Activated T-helper 2 cell treated with anti-CD3 and anti-CD28 coated beads, Interferon-gamma antibody, Interleukin-2, Interleukin-4, amounts not matched to agents 10 μg/mL and 5 μg/mL and 100 μg/mL, durations not matched to agents 14 hours and 24 hours and 36 hours (primary cell): ENCODE measurements at places on chromosomes 5 and 9.

- no peaks in the 10 kb centered on the region for H3K27me3 ChIP-seq
- H3K27ac ChIP-seq, result no peak overlapping the region
- H3K4me1 ChIP-seq, result no peaks in the 10 kb centered on the region
- DNase-seq, result no peak
These were observed 104.0 kb upstream of the BNC2 start for GRCh38 chr9:16974436-16974835.

DNA sequence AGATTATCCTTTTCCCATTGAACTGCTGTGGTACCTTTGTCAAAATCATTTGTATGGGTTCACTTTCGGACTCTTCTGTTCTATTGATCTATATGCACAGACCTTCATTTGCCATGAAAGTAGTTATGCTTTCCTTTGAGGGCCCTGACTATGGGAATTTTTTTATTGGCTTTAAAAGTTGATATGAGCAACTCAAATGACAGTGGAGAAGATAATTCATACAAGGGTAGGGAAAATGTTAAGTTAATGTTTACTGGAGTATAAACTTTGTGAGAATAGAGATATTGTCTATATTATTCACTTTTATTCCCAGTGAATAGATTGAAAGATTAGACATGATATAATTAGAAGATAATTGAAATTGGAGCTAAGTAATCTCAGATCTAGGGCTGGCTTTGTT, 94.8 kb downstream of the ATP10B start:
- no peak for DNase-seq
- H3K36me3 ChIP-seq, result no peaks in the 10 kb centered on the region
- no peak overlapping the region for H3K4me3 ChIP-seq
- peaks cover 2% of the 10 kb centered on the region for H3K27me3 ChIP-seq
- no peak overlapping the region for H3K27ac ChIP-seq

DNA sequence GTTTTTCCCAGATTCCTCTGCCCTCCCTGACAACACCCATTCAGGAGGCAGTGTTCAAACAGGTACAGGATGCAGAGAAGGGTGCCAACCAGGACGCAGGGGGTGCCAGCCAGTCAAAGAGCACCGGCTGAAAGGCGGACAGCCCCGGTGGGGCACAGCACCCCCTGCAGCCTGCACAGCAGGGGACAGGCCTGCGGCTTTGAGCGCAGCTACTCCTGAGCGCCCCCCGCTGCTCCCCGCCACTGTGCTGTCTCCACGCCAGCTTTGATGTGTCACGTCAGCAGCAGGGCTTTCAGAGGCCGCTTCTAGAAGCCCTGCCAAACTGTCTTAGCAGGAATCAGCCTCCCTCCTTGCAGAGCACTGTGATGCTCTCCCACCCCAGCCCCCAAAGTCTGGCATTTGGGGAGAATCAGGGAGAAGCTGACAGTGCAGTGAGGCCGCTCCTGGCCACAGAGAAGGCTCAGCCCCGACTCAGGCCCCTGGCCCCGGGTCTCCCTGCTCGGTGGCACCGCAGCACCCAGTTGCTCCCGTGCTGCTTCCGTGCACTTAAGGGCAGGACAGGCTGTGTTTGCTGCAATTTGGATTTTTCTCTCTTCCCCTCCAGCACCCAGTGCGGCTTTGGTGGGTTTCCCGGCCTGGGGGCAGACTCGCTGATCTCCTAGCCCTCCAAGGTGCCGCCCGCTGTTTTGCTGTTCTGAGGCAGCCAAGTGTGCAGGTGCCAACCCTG, 20.3 kb downstream of the AK8 start:
- H3K27me3 ChIP-seq, result peaks cover 1% of the 10 kb centered on the region
- no peak for DNase-seq
- no peak overlapping the region for H3K4me3 ChIP-seq
- no peaks in the 10 kb centered on the region for H3K36me3 ChIP-seq
- no peak overlapping the region for H3K27ac ChIP-seq
- peaks cover 2% of the 10 kb centered on the region for H3K4me1 ChIP-seq

DNA sequence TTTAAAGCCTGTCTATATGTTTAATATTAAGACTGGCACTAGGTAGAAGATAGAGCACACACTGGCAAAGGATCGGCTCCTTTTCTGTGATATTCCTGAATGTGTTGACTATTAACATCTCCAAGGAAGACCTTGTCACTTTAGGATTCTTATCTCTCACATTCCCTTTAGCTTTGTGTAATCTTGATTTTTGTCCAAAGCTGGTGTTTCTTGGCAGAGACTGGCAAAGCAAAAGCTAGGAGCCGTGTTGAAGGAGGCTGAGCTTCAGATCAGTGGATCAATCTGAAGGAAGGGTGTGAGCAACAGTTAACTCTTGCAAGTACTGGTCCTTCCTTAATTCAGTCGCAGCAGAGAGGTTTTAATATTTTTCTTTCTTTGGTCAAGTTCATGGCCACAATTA, 830.4 kb upstream of the ZNF608 start:
- H3K27me3 ChIP-seq, result no peaks in the 10 kb centered on the region
- H3K4me1 ChIP-seq, result no peaks in the 10 kb centered on the region
- DNase-seq, result no peak
- no peak overlapping the region for H3K27ac ChIP-seq
- H3K4me3 ChIP-seq, result no peak overlapping the region

GRCh38 chr9:127907867-127908659, 8.7 kb upstream of the ST6GALNAC6 start:
- peaks cover 40% of the 10 kb centered on the region for H3K36me3 ChIP-seq
- peak overlapping the region; percentile 42 for H3K27ac ChIP-seq
- H3K4me1 ChIP-seq, result peaks cover 49% of the 10 kb centered on the region

- no peaks in the 10 kb centered on the region for H3K27me3 ChIP-seq
- no peak overlapping the region for H3K4me3 ChIP-seq
- DNase-seq, result no peak
- no peak overlapping the region for H3K27ac ChIP-seq
These were observed 126.1 kb upstream of the POC5 start for GRCh38 chr5:75843319-75843718.

- H3K36me3 ChIP-seq, result peaks cover 77% of the 10 kb centered on the region
- H3K27me3 ChIP-seq, result no peaks in the 10 kb centered on the region
- H3K27ac ChIP-seq, result no peak overlapping the region
These were observed 23.0 kb downstream of the AUH start for GRCh38 chr9:91338681-91339080.

DNA sequence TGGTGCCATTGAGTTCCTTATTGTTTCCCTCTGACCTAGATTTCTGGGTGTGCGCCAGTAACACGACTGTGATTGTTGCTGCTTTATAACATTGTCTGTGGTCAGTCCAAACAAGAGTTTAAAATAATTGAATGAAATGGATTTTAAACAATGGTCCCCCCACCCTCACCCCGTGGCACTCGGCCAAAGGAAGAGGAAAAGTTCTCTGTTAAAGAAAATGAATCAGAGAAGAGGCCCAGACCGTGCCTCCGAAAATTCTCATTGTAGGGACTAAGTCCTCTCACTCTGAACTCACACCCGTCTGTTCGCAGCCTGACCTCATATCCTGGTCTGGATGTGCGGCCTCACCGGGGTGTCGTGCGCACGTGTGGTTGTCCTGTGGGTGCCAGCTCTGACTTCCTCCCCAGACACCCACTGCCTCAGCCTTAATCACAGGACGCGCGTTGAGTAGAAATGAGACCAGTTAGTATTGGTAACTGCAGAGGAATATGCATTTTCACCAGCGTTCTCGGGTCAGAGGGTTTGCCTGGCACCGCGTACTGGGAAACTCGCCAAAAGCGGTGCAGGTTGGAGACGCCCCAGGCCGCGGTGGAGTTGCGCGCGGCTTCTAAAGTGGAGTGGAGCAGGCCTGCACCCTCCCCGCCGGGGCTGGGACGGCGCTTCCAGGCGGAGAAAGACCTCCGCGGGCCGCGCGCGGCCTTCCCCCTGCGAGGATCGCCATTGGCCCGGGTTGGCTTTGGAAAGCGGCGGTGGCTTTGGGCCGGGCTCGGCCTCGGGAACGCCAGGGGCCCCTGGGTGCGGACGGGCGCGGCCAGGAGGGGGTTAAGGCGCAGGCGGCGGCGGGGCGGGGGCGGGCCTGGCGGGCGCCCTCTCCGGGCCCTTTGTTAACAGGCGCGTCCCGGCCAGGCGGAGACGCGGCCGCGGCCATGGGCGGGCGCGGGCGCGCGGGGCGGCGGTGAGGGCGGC, at the start of gene ABL1:
Gene ABL1, plus strand, starts transcription at position 884 of the 966 bp plus-strand sequence. CDS start 193 bp downstream, outside the sequence.
- peaks cover 4% of the 10 kb centered on the region for H3K36me3 ChIP-seq
- H3K4me1 ChIP-seq, result peaks cover 19% of the 10 kb centered on the region
- peak; percentile 49 for DNase-seq
- H3K4me3 ChIP-seq, result peak within 1 kb of the TSS; percentile 98
- H3K27ac ChIP-seq, result peak within 1 kb of the TSS; percentile 99

DNA sequence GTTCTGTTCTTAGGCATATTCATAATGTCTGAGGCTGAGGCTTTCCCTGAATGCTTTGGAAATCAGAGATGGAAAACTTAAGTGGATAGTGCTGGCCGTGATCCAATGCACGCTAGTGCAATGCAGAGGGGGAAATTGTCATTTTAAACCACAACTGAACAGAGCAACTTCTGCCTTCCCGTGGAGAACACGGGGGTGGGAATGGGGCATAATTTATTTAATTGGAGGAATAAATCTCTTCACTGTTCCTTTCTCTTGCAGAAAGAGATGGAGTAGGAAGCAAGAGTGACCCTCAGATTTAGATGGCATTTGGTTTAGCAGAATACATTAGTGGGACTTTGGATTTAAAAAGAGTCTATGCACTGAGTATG, 22.9 kb upstream of the NREP start:
- no peak for DNase-seq
- no peak overlapping the region for H3K4me3 ChIP-seq
- peaks cover 37% of the 10 kb centered on the region for H3K27me3 ChIP-seq
- H3K27ac ChIP-seq, result no peak overlapping the region

- H3K4me1 ChIP-seq, result no peaks in the 10 kb centered on the region
- no peak overlapping the region for H3K4me3 ChIP-seq
- H3K27me3 ChIP-seq, result peaks cover 1% of the 10 kb centered on the region
- no peak for DNase-seq
- no peak overlapping the region for H3K27ac ChIP-seq
These were observed 26.6 kb downstream of the DUSP1 start for GRCh38 chr5:172744123-172745104.

DNA sequence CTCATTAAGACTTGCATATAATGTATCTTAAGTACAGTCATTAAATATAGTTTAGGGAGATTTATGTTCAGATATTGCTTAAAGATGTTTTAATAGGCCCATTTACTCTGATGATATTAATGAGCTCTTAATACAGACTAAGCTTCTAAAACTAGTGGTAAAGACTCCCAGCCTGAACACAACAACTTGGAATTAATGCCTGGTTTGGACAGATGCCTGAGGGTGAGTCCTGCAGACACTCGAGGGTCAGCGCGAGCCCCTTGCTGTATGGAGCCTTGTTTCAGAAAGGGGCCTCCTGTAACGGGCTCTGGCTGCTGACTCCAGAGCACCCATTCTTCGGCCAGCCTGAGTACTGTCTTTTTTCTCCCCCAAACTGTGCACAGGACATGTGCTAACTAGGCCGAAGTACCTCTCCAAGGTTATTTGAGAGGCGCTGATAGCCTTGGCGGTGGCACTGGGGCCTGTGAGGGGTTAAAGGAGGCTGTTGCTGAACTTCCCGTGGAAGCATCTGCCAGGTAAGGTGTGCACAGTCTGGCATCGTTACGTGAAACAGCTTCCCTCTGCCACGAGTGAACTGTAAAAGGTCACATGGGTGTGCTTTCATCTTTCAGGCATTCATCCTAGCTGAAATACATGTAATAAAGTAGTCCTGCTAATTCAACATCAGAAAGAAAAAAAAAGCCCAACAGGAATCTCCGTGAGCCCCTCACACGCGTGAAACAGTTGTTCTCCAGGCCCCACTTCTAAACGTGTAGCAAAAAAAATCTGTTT, 113.4 kb downstream of the MVB12B start:
- DNase-seq, result no peak
- no peak overlapping the region for H3K4me3 ChIP-seq
- H3K4me1 ChIP-seq, result peaks cover 17% of the 10 kb centered on the region
- no peaks in the 10 kb centered on the region for H3K36me3 ChIP-seq
- peaks cover 23% of the 10 kb centered on the region for H3K27me3 ChIP-seq
- H3K27ac ChIP-seq, result no peak overlapping the region

GRCh38 chr5:16147179-16147900, 32.3 kb downstream of the MARCHF11 start:
- H3K27me3 ChIP-seq, result no peaks in the 10 kb centered on the region

DNA sequence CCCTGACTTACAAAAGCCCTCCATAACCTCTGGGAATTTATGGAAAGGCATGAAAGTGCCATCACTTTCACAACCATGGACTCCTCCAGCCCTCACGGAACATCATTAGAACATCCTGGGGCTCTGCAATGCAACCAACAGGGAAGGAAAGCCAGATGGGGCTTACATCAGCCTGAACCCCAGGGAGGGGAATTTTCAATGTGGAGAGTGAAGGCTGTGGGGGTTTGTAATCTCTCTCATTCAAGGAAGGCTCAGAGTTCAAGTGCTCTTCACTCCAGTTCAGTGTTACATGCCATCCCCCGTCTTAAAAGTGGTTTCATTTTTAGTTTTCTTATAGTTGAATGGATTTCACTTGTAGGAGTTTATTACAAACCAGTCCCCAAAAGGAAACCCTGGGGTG, 5.7 kb downstream of the SPRY4 start:
- peaks cover 14% of the 10 kb centered on the region for H3K27me3 ChIP-seq
- no peak overlapping the region for H3K4me3 ChIP-seq
- no peak for DNase-seq
- peaks cover 35% of the 10 kb centered on the region for H3K4me1 ChIP-seq
- no peaks in the 10 kb centered on the region for H3K36me3 ChIP-seq
- H3K27ac ChIP-seq, result no peak overlapping the region

GRCh38 chr5:172758077-172758833, 12.7 kb downstream of the DUSP1 start:
- H3K27ac ChIP-seq, result no peak overlapping the region
- H3K4me3 ChIP-seq, result no peak overlapping the region
- no peaks in the 10 kb centered on the region for H3K4me1 ChIP-seq

- H3K27ac ChIP-seq, result no peak overlapping the region
- no peak for DNase-seq
- H3K4me3 ChIP-seq, result no peak overlapping the region
These were observed 439.3 kb upstream of the CTNND2 start for GRCh38 chr5:12343558-12343957.

- no peaks in the 10 kb centered on the region for H3K27me3 ChIP-seq
- DNase-seq, result no peak
- peak overlapping the region; percentile 58 for H3K27ac ChIP-seq
- H3K4me1 ChIP-seq, result peaks cover 40% of the 10 kb centered on the region
- peaks cover 34% of the 10 kb centered on the region for H3K36me3 ChIP-seq
- H3K4me3 ChIP-seq, result peak overlapping the region; percentile 6
These were observed 105.2 kb downstream of the GNAQ start for GRCh38 chr9:77926371-77926878.

GRCh38 chr5:143313298-143313852, 90.1 kb downstream of the NR3C1 start:
- H3K4me1 ChIP-seq, result peaks cover 32% of the 10 kb centered on the region
- peaks cover 69% of the 10 kb centered on the region for H3K36me3 ChIP-seq
- no peaks in the 10 kb centered on the region for H3K27me3 ChIP-seq

DNA sequence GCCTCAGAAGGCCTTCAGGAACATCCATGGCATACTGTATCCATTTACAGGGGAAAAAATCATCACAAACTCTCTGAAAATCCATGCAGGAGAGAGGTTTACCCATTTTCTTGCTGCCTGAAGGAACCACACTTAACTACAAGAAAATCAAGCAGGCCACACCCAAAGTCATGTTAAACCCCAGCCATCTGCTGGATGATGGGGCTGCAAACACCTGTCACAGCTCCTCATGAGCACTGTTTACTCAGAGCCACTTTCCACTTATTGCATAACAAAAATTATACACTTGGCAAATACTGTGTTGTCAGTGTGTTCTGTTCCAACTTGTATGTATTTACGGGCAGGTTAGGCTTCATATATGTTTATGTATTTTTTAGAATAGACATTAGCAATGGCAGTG, 35.8 kb downstream of the PPIC start:
- no peaks in the 10 kb centered on the region for H3K27me3 ChIP-seq
- no peaks in the 10 kb centered on the region for H3K4me1 ChIP-seq
- no peak overlapping the region for H3K4me3 ChIP-seq
- no peaks in the 10 kb centered on the region for H3K36me3 ChIP-seq
